Activated naive CD4-positive, alpha-beta T cell treated with anti-CD3 and anti-CD28 coated beads for 36 hours (primary cell): ENCODE measurements at places on chromosomes 2 and 18.

GRCh38 chr2:66604326-66604725, 169.4 kb downstream of the MEIS1 start:
- no peak for DNase-seq

DNA sequence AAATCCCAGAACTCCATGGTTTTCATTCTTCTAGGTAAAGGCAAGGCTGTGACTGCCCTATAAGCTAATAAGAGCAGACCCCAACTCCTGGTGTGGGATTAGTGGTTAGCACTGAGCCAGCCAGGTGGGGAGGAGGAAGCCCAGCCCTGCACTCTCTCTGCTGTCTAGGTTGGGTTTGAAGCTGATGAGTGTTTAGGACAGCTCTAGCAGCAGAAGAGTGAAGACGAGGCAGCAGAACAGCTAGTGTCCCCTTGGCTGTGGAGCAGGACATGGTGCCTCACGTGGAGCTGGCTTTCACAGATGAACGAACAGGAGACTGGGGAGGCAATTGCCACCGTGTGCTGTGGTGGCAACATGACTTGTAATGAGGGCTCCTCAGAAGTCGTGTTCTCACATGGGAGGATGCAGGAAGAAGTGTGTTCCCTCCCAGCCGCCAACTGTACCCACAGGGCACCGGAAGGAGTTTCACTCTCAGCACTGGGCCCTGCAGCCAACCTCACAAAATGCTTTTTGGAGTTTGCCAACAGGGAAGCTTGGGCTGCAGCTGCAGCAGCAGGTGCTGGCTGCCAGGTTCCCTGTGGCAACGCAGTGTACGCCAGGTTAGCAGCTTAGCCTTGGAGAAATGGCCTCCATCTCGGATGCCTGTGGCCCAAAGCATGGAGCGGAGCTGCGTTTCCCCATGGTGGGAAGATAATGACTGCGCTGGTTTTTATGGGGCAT, 328.2 kb downstream of the SETBP1 start:
- no peak for DNase-seq

GRCh38 chr2:120464448-120464931, 118.6 kb downstream of the INHBB start:
- DNase-seq: no peak

DNA sequence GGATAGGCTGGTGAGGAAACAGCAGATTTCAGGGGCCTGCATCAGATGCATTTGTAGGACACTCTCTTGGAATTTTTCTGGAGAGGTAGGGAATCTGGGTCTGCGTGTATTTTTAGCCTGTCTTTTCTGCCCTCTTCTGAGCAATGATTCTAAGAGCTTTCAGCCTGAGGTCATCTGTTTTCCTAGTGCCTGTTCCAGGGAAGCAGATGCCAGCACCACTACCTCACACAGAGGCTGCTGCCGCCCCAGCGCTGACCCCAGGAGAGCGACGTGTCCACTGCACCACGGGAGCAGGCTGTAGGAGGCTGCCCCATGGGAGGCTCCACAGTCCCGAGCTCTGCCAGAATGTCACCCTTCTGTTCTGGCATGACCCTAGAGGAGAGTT, 316.5 kb downstream of the CYP26B1 start:
- no peak for DNase-seq

- DNase-seq: no peak
Observed at GRCh38 chr2:217852555-217853211, 150.1 kb downstream of the TNS1 start.

GRCh38 chr2:41856946-41857345, 190.9 kb upstream of the PKDCC start:
- no peak for DNase-seq

- no peak for DNase-seq
Observed at GRCh38 chr18:79642626-79643025, 37.0 kb upstream of the CTDP1 start.

GRCh38 chr2:137842430-137842829, 121.8 kb upstream of the HNMT start:
- no peak for DNase-seq

DNA sequence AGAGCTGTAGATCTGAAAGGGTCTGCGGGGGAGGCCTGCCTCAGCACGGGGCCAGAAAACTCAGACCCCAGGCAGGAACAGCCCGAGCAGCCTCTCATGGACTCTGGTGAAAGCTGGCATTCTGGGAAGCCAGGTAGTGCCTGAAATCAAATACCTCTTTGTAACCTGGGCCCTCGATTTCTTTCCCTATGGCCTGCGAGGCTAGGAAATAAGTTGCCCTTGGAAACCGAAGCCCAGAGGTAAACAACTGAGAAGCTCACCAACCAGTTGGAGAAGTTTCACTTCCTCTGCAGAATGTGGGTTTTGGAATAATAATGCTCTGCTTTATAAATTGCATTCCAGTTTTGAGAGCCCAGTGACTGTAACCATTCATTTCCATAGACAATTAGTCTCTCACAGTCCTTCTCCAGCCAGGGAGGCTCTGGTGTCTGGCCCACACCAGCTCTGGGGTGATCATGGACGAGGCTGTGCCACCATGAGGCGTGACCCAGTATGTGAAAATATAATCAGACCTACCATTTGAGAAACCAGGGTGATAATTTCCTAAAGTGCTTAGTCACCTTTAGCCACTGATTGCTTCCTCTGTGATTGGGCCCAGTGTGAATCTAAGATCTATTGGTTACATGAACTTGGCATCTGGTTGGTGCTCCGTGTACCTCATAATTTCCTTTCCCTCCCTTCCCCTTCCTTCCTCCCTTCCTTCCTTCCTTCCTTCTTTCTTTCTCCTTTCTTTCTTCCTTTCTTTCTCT, 133.1 kb upstream of the PELI1 start:
- no peak for DNase-seq

GRCh38 chr2:157486596-157487270, 42.8 kb upstream of the CYTIP start:
- no peak for DNase-seq

DNA sequence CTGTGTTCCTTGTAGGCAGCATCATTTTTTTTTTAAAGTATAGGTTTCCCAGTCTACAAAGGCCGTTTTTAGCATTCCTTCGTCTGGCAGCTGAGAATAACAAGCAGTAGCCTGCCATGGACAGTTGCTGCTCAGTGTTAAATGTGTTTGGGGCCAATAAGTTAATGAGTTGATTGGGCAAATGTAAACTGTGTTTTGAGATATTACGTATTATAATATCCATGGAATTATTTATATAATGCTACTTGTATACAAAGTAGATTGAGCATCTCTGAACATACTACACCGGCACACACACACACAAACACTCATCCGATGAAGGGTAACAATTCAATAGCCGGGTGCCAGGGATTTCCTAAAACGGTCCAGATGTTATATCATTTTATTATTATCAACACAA, 97.2 kb downstream of the IRS1 start:
- DNase-seq: no peak

DNA sequence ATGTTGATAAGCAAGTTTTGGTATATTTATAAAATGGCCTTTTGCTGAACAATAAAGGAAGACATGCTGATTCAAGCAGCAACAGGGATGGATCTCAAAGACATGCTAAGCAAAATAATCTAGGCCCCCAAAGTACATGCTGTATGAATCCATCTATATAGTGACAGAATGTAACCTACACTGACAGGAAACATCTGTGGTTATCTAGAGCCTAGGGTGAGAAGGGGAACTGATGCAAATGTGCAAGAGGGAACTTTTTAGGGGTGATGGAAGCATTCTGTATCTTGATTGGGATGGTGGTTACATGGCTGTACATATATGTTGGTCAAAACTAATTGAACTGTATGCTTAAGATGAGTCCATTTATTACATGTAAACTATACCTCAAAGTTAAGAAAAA, 24.2 kb downstream of the CNRIP1 start:
- no peak for DNase-seq
